ENCODE measurements at places on chromosomes 5 and 9.

GRCh38 chr9:78001946-78002731 is 29.5 kb downstream of the GNAQ start:
- DNase-seq, result no peak

GRCh38 chr9:34588671-34589635 is 571 bp downstream of the CNTFR start:
- DNase-seq, result no peak

DNA sequence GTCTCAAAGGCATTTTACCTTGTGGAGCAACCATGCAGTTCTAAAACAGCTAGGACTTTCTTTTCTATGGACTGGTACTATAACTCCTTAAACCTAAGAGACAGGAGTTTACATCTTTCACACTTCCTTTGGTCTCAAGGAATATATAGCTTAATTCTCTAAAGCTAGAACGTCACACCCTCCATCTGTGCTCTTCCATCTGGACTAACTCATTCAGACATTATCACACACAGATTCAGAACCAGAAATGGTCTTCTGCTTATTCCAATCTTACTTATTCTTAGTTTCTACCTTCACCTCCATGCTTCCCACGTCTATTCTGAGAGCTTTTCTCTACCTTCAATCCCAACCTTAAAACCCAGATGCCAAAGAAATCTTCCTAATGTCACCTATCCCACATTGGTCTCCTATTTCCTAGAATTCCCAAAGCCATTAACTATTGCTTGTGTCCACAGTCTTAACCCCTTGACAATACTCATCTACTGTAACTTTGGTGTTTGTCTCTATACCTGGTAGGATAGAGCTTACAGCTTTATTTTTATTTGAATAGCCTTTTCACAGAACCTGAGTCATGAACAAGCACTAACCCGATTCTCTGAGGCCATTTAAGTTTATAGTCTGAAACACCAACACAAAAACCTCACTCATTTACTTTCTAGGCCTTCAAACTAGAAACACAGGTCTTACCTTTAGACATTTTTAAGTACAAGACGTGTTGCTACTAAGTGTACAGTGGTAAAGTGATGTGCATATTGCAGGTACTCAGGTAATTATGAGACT is 22.8 kb downstream of the CSNK1A1 start:
- no peak for DNase-seq

GRCh38 chr9:25461416-25461815 is 216.8 kb downstream of the TUSC1 start:
- DNase-seq, result no peak

DNA sequence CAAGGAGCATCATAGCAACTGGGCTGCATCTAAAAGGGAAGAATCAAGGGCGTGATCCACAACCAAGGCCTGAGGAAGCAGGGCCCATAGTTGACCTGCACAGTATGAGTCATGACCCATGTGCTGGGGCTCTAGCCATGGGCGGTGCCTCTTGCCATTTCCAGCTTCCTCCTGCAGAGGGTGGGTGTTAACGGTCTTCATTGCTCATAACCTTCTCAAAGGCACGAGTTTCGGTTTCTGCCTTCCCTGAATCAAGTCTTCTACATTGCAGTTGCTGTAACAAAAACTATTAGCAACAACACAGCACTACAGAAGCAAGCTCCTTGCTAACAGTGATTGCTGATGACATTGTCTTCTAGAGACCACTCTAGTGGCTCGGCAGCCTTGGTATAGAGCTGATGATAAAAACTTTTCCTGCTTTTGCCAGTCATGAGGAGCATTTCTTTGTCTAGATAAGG is 66.9 kb downstream of the CTSL start:
- no peak for DNase-seq

GRCh38 chr5:167012123-167013034 is 1279.1 kb upstream of the WWC1 start:
- DNase-seq, result no peak

GRCh38 chr9:28320616-28321015 is 747.3 kb upstream of the C9orf72 start:
- no peak for DNase-seq

GRCh38 chr5:80481019-80481893 is 6.6 kb upstream of the FAM151B start:
- DNase-seq, result no peak

DNA sequence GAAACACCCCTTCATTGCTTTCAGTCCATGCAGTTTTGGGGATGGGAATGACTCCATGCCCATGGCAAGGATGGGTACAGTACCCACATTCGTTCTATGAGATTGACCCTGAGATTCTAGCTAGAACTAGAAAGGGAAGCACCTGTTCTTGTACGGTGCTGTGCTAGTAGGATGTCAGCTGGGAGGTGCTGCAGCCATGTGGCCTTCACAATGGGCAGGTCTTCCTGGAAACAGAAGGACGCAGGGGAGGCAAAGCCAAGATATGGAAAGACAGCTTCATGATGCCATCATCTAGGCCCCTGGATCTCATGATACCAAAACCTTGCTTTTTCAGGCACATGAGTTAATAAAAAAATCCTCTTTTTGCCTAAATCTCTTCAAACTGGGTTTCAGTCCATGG is 10.5 kb upstream of the FGF1 start:
- DNase-seq, result no peak

GRCh38 chr5:35237580-35238376 is 7.5 kb upstream of the PRLR start:
- DNase-seq, result no peak

- DNase-seq, result no peak
These were observed 617.7 kb upstream of the C9orf72 start for GRCh38 chr9:28190981-28191380.

Data from AG04449 (cell line).